ENCODE measurements at places on chromosomes 6 and 20.

DNA sequence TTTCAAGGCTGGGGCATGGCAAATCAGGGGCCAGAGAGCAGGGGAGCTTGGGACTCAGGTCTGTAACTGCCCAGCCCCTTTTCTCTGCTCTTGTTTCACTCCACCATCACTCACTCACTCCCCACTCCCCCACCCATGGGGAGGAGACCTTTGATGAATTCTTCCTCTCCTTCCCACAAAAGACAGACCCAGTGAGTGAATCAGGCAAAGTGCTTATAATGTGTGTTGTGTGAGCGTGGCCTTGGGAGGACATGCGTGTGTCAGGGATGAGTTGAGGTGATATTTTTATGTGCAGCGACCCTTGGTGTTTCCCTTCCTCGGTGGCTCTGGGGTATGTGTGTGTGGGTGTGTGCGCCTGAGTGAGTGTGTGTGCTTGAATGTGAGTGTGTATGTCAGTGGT lies 1.0 kb upstream of the CUL9 start:
- DNase-seq, result no peak

DNA sequence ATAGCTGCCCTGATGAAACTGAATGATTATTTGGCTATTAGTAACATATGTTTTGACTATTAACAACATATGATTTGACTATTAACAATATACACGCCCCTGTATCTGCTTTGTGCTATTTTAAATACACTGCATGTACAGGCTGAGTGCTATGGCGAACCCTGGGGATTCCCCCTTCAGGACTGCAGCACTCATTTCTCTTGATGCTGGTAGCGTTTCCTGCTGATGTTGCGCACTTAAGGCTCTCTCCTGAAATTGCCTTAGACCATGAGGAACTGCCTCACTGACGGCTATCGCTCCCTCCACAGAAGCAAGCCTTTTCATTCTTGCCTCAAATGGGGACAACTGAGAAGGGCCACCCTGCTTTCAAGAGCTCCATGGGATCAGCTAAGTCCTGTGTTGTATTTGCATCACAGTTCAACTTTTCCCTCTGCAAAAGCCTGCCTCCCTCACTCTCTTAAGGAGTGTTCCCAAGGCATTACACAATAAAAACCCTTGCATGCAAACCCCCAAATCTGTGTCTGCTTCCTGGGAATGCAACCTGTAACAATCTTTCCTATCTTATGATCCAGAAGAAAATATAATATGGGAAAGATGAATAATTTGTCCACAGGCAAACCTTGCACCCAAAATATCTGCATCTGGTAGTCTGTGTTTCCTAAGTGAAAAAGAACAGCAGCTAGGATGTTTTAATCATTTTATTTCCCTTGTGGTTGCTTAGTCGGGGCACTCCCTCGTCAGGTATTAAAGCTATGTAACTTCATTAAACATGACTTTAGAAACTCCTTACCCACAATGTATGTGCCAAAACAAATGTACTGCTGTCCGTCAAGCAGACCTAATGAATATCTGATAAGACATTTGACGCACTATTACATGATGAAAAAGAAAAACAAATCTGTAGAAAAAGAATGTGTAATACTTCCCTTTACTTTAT lies 456.4 kb downstream of the COL12A1 start:
- DNase-seq, result no peak

DNA sequence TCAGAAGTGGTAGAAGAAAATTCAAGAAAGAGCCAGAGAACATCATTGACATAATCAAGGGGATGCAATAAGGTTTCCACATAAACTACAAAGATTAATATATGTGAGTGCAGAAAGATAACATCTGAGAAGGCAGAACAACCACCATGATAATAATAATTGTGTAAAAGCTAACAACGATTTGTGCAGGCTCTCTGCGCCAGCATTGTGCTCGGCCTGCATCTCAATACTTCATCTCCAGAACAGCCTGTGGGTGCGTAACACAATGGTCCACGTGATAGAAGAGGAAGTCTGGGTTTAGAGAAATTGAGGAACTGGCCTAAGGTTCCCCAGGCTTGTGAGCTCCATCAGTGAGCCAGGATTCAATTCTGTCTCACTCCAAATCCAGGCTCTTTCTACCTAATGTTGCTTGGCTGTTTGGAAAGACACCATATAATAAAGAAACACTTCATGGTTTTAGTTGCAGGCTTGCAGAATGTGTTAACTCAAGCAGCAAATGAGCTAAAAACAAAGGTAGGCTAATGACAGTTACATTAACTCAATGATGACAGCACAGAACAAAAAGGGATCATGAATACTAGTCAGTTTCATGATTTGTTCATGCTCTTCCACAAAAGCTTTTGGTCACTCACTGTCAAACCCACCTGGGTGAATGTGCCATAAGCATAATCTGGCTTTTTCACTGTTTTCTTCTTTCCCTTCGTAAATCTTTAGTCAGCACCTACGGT lies 71.2 kb downstream of the LY86 start:
- DNase-seq, result no peak

GRCh38 chr6:114600381-114600780 lies 257.6 kb upstream of the HS3ST5 start:
- no peak for DNase-seq

GRCh38 chr6:153989989-153990388 lies 49.1 kb upstream of the OPRM1 start:
- DNase-seq, result no peak

DNA sequence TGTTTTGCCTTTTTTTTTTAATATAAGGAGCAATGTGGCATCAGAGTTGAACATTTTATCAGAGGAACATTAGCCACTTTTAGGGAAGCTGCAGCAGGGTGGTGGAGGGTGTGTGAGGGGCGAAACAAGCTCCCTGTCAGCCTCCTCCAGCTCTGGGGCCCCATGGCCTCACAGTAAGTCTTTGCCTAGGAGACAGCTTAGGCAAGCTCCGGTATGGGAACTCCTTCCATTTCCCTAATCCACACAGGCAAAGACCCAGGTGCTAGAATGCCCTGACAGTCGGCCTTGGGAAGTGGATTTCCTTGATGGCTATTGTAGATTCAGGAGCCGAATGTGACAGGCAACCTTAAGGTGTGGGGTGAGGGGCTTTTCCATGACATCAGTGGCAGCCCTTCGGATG lies 862 bp downstream of the PRND start:
- no peak for DNase-seq

DNA sequence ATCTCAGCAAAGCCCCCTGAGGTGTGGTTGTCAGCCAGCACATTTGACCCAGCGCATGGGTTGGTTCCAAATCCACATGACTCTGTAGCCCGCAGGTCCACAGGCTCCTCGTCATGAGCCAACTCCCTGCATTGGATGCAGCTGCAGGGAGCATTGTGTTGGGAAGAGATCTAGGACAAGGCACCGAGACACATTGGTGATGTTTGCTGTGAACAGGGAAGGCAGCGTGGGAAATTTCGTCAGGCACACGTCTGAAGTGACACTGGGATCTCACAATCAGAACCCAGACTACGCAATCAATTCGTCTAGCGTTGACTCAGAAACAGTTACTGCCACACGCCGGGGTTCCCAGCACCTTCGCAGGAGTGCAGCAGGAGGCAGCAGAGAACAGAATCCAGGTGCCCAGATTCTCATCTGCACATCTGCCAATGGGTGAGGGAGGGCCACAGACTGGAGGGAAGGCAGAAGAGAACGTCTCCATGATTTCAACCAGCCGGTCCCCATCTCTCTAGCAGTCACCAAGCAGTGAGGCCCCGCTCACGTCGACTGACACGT lies 177.0 kb downstream of the TTLL2 start:
- no peak for DNase-seq

DNA sequence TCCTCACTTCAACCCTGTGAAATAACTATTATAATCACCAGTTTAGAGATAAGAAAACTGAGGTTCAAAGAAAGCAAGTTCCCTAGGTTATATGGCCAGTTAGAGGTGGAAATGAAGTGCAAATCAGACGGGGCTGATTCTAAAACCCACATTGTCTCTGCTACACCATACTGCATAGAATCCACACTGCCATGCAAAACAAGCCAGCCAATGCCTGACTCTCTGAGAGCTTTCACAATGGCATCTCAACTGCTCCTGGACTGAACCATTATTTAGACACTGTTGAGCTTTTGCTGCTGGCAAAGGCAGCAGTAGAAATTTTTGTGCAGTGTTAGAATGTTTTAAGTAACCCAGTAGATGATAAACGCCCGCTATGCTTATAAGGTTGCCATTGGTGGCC lies 195.2 kb upstream of the CNR1 start:
- no peak for DNase-seq

GRCh38 chr20:4985658-4986057 lies 15.7 kb downstream of the SLC23A2 start:
- no peak for DNase-seq

DNA sequence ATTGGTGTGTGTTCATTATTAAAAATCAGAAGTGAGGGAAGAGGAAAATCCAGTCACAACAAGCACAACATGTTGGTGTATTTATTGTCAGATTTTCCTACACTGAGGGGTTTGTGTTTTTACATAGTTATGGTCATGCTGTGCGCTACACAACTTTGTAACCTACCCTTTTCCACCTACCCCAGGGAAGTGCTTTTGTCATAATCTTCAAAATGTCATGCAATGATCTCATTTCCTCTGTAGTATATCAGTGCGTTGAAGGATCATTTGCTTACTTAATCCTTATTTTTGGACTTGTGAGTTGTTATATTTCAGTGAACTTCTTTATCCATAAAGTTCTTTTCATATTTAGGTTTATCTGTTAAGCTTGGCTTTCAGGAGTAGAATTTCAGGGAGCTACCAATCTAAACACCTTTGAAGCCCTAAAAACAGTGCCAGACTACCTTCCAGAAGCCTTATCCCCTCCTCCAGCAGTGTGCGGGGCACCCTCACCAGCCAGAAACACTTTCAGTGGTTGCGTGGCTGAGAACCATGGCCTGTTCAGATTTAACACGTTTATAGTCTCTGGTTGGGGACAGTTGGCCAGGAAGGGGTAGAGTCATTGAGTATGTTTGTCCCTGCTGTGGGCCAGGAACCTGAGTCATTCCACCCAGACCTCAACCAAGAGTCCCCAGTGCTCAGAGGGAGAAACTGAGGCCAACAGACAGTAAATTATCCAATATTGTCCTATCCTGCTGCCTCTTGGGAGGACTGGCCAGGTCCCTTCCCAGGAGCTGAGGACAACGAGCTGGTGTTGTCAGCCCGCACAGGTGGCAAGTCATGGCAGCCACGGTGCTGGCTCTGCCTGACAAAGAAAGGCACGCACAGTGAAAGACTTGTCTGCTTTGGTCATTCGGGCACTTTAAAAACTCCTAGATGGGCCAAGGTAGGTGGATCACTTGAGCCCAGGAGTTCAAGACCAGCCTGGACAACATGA lies 40.3 kb downstream of the STK35 start:
- no peak for DNase-seq

GRCh38 chr6:119314885-119315272 lies 34.7 kb downstream of the MAN1A1 start:
- DNase-seq, result no peak

DNA sequence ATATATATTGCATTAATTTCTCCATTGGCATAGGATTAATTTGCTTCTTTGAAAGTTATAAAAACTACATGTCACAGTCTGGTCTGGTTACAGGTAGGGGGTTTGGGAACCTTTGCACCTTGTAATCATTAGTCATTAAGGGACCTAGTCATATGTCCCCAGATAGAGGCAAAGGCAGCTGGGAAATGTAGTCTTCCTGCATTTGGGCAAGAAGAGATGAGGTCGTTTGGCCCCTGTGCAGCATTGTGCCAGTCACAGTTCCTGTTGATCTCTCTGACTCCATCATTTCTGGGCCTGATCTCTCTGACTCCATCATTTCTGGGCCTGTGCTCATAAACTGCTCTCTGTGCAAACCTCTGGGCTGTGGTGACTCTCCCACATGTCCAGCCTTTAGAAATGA lies 73.2 kb downstream of the BCKDHB start:
- no peak for DNase-seq

DNA sequence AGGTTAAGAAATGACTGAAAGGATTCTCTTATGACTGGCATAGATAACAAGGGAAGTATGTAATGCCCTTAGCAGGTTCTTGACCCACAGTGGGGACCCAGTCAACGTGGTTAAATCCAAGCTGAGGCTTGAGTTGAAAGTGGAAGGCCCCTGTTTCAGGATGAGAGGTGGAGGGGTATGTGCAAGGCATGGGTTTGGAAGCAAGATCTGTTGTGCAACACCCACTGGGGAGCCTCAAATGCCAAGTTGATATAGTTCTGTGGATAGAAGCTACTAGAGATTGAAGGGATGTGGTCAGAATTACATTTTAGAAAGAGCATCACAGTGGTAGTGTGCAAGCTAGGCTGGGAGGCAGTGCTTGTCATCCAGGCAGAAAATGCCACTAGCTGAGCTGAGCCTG lies 5.1 kb downstream of the PABPC1L start:
- no peak for DNase-seq

- no peak for DNase-seq
Observed at GRCh38 chr20:61599061-61599531, 347.0 kb downstream of the CDH4 start.

- no peak for DNase-seq
Observed at GRCh38 chr6:116840091-116840490, 11.2 kb upstream of the GPRC6A start.

GRCh38 chr6:17269840-17270239 lies 11.3 kb upstream of the RBM24 start:
- DNase-seq, result no peak

DNA sequence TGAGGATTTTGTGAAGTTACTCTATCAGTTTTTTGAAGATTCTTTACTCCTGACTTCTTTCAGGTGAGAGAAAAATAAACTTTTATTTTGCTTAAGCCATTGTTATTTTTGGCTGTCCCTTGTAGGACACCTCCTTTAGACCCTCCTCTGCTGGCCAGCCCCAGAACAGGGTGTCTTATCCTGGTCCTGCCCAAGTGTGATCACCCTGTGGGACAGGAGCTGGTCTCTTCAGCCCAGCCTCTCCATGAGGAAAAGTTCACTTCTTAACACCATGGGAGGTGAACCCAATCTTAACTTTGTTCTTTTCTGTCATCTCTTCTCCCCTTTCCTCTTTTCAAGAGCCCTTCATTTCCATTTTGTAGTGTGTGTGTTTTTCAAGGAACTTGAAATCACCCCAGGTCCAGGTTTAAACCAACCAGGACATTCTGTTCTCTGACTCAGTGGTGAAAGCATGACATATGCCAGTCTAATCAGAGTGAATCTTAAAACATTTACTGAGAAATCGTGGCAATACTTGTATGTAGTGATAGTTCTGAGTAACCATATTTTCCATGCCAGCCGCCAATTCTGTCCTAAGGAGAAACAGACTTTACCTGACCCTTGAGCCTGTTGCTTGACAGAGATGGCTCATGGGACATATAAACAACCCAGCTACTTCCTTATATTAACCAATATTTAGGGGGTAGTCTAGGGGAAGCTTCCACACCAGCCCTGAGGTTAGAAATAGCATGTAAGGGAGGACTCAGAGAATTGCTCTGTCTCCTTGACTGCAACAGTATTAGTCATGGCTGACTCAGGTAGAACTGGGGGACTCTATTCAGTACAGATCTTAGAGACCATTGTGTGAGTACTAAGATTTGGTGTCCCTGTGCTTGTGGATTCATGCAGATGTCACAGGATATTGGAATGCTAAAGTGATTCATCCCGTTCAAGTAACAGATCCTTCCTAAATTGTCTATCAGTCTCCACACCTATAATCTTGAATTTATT lies 48.8 kb downstream of the FLRT3 start:
- DNase-seq, result no peak
